Stimulated activated CD4-positive, alpha-beta T cell treated with anti-CD3 and anti-CD28 coated beads, Interleukin-1b, Interleukin-23, amount 100 ng/mL, for 1 hour (primary cell): ENCODE measurements at places on chromosomes 4 and X.
A peak's percentile ranks its signal among the peaks of the same experiment; 100 is the strongest.

- DNase-seq = no peak
Observed at GRCh38 chrX:42869659-42870476, 91.9 kb upstream of the PPP1R2C start.

GRCh38 chr4:11966782-11967181 lies 538.1 kb upstream of the HS3ST1 start:
- no peak for DNase-seq

GRCh38 chr4:102007959-102008425 lies 217.5 kb downstream of the BANK1 start:
- no peak for DNase-seq

DNA sequence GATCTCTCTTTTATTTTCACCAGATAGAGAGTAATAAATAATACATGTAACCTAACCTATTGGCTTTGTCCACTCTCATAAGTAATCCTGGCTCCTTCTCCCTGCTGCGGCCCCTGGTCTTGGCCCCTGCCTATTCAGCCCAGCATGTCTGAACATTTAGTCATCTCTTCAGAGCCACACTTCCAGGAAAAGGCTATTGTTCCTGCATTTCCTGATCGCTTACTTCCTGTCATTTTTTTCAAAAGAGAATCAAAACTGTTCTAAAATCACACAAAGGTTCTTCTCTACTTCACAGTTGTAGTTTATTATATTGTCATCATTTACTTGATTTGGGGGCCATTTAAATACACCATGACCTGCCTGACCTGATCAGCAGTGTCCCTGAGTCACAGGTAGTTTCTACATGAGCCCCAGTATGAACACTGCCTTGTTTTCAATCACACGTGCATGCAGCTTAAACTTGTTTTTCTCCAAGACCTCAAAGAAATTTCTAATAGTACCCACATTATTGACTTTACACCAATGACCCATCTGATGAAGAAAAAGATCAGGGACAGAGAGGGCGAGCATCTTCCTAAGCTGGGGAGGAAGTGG lies 47.4 kb upstream of the KDR start:
- no peak for DNase-seq

DNA sequence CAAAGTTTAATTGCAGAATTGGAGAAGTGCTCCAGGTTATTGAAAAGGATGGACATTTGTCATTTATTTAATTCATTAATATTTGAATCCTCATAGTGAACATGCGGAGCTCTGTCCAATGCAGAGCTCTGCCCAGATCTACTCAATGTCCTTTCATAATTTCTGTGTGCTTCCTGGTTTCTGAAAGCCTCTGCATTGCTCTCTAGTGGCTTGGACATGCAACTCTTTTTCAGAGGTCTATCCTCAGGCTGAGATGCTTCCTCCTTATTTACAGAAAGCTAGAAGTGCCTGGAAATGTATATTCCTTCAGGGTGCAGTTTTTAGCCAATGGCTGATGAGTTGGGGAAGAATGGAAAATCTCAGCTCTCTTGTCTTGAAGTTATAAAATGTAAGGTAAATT lies 786.1 kb upstream of the AADAT start:
- no peak for DNase-seq

DNA sequence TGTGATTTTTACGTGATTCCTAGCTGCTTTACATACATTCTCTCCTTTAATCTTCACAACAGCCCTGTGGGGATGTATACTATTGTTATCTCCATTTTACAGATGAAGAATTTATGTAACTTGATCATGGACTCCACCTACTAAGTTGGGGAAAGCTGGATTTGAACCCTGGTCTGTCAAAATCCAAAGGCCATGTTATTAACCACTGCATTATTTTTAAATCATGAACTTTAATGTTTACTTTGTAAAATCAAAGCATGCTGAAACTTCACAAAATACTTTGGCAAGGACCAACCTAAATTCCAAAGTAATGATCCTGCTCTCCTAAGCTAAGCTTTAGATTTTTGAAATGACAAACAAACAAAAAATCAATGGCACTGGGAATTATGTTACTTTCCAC lies 26.1 kb downstream of the FAM47E start:
- no peak for DNase-seq

- no peak for DNase-seq
Observed at GRCh38 chr4:109589119-109589518, 29.1 kb downstream of the MCUB start.

DNA sequence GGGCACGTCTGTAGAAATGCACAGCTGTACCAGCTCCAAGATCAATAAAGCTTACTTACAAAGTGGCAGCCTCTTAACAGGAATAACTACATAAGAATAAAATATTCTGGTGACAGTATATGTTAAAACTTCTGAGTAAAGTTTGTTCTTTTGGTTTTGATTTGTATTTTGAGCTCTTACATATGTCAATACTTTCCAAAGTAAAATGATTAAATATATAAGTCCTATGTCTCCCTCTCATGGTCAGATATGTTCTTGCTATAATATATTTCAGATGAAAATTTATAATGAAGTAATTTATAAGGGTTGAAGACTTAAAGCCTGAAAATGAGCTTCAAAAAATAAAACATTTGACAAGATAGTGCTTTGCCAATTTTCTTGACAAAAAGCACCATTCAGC lies 254.4 kb downstream of the NPFFR2 start:
- no peak for DNase-seq

GRCh38 chr4:102734591-102735385 lies 26.0 kb downstream of the MANBA start:
- no peak for DNase-seq

- no peak for DNase-seq
Observed at GRCh38 chr4:186885289-186885688, 161.6 kb upstream of the FAT1 start.

DNA sequence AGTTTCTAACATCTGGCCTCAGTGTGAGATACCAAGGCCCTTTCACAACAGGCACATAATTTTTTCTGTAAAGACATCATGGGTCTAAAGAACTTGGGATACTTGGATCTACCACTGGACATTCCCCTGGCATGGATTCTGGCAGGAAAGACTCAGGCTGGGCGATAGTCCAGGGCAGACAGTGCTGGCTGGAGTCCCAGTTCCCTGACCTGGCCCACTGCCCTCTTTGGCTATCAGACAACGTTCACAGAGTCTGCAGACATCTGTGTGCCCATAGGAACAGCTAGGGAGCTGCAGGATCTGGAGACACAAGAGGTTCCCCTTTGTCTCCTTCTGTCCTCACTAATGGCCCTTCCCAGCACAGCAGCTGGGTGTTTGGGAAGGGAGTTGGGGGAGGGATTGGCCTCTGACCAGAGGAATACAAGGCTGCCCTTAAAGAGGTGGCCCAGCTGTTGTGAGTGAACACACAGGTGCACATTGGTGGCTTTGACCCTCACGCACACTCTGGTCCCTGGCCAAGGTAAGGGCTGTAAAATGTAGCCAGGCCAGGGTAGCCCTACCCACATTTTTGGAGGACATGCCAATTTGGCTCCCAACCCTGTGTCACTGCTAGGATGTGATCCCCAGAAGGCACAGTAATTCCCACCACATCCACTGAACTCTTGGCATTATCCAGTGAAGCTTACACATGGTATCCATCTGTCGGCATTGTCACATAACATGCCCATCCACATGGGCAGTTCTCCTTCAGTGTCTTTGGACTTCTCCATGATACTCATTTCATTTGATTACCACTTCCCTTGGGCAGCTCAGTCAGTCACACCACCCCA lies 72.3 kb downstream of the SOX3 start:
- no peak for DNase-seq

GRCh38 chr4:169024762-169025161 lies 14.7 kb upstream of the CBR4 start:
- DNase-seq = no peak

DNA sequence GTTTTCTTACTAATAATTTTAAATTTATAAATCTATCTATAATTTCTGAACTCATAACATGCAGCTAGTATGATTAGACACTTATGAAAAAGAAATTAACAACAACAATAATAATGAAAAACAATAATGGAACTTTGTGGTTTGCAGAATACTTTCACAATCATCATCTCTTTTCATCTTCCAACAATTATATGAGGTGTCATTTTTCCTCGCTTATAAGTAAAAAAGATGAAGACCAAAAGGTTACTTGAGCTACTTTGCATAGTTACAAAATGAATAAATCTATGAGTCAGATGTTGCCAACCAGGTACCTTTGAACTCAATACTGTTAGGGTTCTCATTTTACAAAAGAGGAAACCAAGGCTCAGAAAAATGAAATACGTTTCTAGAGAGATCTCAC lies 98.5 kb upstream of the ELOVL6 start:
- no peak for DNase-seq

DNA sequence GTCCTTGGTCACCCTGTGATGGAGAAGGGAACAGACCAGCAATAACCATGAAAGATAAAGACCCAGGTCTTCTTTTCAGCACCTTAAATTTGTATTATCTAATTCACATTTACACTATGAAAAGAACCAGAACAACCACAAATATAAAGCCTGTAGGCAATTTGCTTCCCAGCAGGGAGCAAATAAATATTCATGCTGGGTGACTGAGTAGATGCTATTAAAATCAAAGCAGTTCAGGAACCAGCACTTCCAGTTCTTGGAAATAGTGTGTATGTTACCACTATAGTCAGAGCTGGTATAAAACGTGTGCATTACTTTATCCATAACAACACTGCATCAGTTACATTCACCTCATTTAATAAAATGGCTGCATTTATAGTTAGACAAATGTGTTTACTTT lies 177.8 kb upstream of the ETNPPL start:
- no peak for DNase-seq

DNA sequence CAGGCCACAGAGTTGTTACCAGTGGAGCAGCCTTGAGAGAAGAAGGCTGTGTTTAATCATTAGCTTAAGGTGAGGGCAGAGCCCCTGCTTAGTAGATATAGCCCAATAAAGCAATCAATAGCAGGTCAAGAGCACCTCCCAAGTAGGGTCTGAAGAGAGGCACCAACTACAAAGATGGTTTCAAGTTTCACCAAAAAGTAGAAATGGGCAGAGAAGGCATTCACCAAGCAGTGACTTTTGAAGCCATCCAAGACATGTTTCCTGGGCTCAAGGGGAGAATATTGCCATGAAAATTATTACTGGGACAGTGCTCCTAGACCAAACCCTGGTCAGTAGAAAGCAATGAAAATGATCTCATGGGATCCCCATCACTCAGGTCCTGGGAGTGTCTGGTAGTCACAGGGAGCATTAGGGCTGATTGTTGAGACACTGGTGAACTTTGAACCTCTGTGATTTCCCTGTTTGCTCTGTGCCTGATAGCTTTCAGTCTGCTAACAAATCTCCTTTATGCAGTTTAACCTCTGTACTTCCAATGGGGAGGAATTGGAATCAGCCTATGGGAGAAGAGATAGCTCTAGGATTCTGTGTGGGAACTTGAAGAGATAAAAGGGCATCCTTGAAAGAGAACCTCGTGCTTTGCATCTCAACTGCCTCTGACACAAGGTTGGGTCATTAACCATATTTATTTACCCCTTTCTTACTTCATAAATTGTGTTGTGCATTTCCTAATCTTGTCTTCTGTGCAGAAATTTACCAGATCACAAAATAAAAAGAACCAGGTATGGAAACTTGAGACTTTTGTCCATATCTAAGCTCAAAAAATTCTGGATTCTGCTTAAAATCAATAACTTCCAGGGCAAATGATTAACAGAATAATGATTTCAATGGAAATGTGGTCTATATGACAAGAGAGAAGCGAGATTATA lies 9.3 kb upstream of the OTC start:
- DNase-seq = no peak

- no peak for DNase-seq
Observed at GRCh38 chrX:120453985-120454384, 15.1 kb downstream of the LAMP2 start.

GRCh38 chrX:65723706-65724105 lies 56.3 kb downstream of the MSN start:
- no peak for DNase-seq

- no peak for DNase-seq
Observed at GRCh38 chrX:107940095-107940494, 42.1 kb downstream of the TEX13B start.

GRCh38 chrX:103533511-103534216 lies 14.4 kb upstream of the RAB40A start:
- DNase-seq = peak; percentile 62

DNA sequence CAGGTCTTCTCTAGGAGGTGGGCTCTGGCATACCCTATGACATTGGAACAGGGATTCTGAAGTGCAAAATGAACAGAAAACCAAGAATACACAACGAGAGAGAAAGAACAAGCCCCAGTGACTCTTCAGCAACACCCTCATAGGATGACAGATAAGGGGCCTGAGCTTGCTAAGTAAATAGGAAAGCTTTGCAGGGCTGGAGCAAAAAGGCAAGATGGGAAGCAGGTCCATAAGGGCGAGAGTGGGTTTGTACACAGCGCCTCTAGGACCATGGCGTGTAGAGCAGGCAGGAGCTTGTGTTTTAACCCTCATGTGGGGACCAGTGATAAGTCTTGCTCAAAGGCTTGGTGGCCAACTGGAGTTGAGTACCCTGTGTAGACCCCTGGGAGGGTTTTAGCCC lies 45.8 kb downstream of the NELFA start:
- DNase-seq = no peak

GRCh38 chr4:103786014-103786413 lies 66.2 kb upstream of the TACR3 start:
- DNase-seq = no peak

DNA sequence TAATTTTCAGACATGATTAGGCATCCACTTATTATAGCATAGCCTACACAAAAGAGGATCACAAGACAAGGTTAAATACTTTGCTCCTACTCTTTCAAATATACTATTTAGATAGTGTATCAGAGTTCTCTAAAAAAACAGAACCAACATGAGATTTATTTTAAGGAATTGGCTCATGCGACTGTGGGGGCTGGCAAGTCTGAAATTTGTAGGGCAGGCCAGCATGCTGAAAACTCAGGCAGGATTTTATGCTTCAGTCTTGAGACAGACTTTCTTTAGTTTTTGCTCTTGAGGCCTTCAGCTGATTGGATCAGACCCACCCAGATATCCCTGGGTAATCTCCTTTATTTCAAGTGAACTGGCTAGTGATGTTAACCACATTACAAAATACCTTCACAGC lies 169.5 kb downstream of the MAML3 start:
- no peak for DNase-seq

DNA sequence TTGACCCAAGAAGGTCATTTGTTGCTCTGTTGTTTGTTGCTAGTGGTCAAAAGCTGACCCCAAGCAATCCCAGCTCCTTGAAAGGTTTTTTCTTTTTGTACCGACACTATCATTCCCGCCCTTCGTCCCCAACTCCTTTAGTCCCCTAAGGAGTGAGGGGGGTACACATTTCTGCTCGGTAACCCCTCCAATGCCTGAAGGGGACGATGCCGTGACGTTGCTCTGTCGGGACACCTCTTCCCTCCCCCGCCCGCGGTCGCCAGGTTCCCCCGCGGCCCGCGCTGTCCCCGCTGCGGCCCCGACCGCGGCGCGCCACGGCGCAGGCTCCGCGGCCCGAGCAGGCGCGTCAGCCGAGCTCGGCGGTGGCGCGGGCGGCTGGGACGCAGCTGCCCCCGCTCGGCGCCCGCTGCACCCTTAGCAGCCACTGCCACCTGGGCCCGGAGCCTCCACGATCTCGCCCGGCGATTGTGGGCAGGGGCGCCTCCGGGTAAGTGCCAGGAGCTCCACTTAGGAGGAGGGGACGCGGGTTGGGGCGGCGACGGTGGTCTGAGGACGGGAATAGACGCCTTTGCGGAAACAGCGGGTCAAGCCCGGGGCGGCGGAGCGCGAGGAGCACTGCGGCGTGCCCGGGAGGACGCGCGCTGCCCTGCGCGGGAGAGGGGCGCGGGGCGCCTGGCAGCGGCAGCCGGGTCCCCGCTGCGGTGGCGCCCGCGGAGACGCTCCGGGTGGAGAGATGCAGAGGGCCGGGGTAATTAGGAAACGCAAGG lies at the start of gene GLRB:
Gene GLRB (plus strand): TSS at position 340 of the 767 bp plus-strand sequence. CDS start 1,875 bp downstream, outside the sequence.
- no peak for DNase-seq

GRCh38 chrX:46400530-46401443 lies 144.4 kb downstream of the ZNF674 start:
- DNase-seq = no peak

GRCh38 chr4:169583563-169583962 lies 28.8 kb downstream of the NEK1 start:
- DNase-seq = no peak
